ENCODE measurements at places on chromosomes 11 and 22.

DNA sequence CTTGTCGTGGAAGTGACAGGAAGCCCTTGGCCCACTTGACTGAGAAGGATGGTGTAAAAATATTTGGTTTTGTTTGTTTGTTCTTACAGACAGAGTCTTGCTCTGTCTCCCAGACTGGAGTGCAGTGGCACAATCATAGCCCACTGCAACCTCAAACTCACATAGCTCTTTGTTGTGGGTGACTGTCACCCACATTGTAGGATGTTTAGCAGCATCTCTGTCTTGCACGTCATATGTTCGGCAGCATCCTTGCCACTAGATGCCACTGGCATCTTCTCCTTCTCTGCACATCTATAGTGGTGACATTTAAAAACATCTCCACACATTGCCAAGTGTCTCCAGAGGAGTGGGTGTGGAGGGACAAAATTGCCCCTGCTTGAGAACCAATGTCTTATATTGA lies 56.8 kb downstream of the PRR5L start:
- DNase-seq, result no peak

DNA sequence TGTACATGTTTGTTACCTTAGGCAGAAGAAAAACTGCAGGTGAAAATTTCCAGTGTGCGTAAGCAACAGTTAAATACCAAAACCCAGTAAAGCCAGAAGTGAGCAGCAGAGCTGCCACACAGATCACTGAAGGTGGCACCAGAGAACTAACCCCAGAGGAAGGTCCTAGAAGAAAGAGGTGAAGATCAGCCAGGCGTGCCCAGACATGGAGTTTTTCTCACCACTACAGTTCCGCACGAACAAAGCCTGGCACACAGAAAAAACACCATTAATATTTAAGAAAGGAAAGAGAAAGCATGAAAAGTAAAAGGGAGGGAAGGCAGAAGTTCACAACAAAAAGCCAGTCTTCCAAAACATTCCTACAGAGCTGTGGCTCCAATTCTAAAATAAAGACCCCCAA lies 60.7 kb downstream of the STK33 start:
- no peak for DNase-seq

- DNase-seq, result no peak
Measured at GRCh38 chr11:93221539-93221938, 23.7 kb upstream of the SLC36A4 start.

- no peak for DNase-seq
Measured at GRCh38 chr11:12003336-12003735, 5.1 kb downstream of the DKK3 start.

- no peak for DNase-seq
Measured at GRCh38 chr22:20642668-20643179, 131.2 kb upstream of the SERPIND1 start.

GRCh38 chr11:108985236-108985944 lies 320.5 kb downstream of the DDX10 start:
- DNase-seq, result no peak

GRCh38 chr22:35605851-35606481 lies 11.2 kb downstream of the MB start:
- no peak for DNase-seq

All from stimulated activated CD8-positive, alpha-beta memory T cell treated with anti-CD3 and anti-CD28 coated beads, Interleukin-15, amount 100 ng/mL, for 1 hour (primary cell).